ENCODE measurements at places on chromosomes 12 and 14.

DNA sequence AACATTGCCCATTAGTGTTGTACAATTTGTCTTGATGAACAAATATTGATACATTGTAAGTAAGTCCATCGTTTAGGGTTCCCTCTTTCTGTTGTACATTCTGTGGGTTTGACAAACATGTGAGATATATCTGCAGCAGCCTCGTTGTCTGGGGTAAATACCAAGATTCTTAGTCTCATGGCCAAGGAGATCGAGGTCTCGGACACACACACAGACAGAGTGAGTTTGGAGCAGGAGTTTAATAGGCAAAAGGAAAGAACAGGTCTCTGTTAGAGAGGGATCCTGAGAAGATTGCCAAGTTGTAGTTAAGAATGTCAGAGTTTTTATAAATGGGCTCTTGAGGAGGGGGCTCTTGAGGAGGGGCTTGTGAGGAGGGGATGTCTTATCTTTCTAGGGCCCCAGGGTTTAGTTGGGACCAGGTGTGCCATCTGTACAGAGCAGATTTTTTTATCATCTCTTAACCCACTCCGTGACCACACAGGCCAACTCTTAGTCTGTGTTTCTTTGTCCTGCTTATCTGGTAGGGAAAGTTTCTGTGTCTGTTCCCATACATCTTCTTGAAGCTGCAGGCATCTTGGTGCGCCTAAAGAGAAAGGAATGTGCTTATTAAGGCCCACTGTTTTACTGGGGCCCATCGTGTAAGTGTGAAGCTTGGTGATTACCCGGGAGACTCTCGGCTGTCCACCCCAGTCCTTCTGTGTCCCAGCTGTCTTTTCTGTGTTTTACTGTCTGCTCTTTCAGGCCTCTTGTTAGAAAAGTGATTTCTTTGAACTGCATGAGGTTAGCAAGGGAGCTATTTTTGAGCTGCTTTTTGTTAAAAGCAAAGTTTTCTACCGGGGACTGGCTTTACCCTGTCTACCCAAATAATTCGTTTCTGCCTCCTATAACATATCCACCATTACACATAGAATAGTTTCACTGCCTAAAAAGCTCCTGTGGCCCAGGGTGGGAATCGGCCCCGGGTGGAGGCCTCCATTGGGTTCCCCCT, 22.4 kb upstream of the CLEC2D start:
- no peak for DNase-seq

DNA sequence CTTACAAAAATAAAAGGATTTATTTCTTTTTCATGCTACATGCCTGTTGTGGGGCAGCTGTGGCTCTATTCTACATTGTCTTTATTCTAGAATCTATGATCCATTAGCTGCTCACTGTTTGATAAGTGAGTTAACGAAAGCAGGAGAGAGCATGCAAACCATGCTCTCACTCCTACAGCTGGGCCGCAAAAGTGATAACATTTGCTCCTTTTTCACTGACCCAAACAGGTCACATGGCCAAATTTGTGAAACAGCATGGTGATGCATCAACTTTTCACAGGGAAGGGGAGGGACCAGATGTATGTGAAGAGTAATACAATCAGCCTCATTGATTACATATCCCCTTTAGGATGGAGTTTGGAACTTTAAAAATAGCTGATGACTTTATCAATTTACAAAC, 456.9 kb upstream of the SYT1 start:
- DNase-seq: no peak

GRCh38 chr12:51926718-51927117, 19.4 kb downstream of the ACVRL1 start:
- peak; percentile 28 for DNase-seq

GRCh38 chr12:49368240-49368600, 958 bp downstream of the SPATS2 start:
- no peak for DNase-seq

- no peak for DNase-seq
Measured at GRCh38 chr12:28618772-28619171, 428.5 kb downstream of the CCDC91 start.

DNA sequence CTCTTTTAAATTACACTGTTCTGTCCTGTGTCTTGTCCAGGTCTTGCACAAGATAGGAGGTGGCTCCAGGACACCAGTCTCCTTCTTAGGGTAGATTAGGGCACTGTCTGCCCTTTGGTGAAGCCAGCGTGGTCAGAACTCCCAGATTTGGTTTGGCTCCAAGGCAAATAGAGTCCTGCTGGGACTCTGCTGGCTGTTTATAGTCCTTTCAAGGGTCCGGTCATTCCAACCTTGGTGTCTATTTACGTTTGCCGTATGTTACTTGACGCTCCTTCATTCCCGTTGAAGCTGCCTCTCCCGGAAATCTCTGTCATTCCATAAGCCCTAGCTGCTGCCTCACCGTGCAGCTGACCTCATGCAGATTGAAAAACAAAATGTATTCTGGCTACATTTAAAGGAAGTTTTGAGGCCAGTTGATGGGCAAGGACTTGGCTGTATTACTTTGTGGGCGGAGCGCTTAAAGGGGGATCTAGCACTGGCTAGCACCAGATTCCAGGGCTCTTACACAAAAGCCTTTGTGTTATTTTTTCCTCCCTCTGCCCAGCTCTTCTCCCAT, 180.6 kb downstream of the AKAP6 start:
- DNase-seq: no peak

DNA sequence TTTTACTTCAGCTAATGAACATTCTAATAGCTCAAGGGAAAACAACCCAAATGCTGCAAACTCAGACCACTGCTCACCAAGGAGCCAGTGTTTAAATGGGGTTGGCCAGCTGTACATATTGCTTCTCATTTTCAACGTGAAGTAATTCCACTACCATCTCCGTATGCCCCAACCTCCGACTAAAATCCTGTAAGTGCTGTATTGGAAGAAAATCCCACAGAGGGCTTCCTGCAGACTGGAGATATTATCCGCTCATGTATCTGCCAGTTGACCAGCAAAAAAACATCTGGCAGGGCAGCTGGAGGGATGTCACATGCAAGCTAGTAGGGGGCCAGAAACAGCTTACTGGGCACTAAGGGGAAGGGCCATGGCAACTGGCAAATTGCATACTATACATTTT, 485.0 kb downstream of the SNAPC1 start:
- no peak for DNase-seq

GRCh38 chr12:14948672-14949071, 10.3 kb upstream of the ERP27 start:
- no peak for DNase-seq

DNA sequence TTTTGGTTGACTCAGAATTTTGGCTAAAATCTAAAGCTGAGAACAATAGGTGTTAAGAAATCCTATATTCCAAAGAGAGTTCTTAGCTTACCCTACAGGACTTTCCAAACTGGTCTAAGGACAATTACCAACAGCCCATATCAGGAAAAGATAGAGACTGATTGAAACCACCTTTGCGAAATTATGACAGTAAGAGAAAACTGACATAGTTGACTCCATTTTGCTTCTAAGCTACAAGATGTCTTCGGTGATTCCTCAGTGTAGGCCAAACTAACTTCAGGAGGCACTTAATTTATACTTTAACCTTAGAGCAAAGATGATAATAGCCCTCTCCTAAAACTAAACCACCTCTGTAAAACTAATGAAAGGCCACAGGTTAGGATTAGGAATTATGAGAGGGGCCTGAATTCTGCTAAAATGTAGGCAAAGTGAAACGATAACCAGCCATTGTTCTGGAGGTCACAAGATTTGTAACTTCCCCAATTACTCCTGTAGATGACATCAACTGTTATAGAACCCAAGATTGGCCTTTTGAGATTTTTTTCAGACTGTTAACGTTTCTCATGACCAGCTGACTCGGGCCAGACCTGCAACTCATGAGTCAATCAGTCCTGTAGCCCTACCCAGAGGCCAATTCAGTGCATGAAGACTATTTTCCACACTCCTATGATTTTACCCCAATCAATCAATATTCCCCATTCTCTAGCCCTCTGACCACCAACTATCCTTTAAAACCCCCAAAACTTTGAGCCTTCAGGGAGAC, 43.0 kb downstream of the KLRG1 start:
- DNase-seq: no peak

GRCh38 chr12:124310178-124310577, 15.3 kb downstream of the RFLNA start:
- DNase-seq: no peak

DNA sequence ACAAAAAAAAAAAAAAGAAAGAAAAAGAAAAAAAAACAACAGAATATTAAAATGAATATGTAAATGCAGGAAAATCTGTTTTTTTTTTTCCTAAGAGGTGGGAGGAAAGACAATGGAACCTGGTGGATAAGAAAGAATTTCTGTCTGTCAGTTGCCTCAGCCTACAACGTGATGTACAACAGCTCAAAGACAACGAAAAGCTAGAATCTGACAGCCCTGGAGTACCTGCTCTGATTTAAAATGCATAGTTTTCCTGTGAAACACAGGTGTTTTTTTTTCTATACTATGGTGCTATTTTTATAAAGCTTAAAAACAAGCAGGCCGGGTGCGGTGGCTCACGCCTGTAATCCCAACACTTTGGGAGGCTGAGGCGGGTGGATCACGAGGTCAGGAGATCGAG, 30.0 kb upstream of the ULK1 start:
- no peak for DNase-seq

GRCh38 chr14:43005807-43006206, 1399.1 kb downstream of the LRFN5 start:
- DNase-seq: no peak

DNA sequence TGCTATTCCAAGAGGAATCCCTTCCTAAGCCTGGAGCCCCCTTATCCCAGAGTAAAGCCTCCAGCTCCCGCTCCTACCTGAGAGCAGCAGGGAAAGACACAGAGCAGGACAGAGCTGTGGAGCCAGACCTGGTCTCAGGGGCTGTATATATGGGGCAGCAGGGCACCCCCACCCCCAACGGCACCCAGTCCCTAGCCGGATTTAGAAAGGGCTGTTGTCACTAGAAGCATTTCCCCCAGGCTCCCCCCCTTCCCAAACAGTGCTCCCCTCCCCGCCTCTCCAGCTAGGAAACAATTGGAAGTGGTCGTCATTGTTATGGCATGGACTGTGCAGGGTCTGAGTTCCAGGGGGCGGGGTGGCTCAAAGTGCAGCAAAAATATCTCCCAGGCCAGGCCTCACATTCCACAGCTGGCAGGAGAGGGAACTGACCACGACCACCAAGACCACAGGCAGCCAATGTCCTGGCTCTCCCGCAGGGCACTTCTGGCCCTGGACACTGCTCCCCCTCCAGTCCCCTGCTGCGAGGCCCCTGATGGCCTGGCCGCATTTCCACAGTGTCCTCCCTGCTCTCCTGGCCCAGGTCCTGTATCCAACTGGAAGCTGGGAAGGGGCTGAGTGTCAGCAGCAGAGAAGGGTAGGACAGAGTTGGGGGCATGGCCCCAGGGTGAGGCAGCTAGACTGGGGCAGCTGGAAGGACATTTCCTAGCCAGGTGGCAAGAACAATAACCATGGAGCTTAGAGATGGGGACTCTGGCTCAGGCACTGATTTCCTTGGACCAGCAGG, at the start of gene MYH7:
TSS of gene MYH7 (minus strand) at position 118 of the 784 bp plus-strand sequence. CDS start 1,928 bp downstream, outside the sequence.
- no peak for DNase-seq

DNA sequence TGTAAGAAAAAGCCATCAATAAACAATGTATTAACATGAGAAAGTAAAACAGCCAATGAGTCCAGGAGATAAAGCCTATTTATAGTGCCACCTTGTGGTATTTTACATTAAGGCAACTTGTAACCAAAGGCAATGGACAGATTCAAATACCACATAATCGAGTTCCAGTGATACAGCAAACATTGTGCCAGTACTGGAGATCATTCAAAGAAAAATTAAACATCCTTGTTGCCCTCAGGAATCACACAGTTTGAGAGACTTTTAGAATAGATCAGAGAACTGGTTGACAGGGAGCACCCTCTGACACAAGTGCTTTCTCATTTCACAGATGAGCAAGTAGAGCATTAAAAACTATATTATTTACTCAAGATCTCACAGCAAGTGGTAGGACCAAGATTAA, 98.1 kb downstream of the DDHD1 start:
- no peak for DNase-seq

GRCh38 chr14:106141242-106142220, 615.1 kb downstream of the TMEM121 start:
- DNase-seq: peak; percentile 29

DNA sequence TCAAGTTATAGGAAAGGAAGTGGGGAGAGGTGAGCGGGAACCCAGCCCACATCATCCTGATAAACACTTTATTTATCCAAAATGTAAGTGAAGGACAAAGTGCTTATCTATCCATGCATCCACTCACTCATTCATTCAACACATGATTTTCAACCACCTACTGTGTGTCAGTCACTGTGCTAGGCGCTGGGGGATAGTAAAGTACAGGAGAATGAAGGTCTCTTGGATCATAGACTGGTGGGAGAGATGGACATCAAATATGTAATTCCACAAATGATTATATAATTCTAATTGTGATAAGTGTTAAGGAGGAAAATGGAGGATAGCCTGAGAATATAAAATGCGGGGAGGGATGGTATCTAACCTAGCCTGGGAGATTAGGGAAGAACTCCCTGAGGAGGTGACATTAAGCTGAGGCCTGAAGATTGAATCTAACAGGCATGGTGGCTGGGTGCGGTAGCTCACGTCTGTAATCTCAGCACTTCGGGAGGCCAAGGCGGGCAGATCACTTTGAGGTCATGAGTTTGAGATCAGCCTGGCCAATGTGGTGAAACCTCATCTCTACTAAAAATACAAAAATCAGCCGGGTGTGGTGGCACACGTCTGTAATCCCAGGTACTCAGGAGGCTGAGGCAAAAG, 41.3 kb upstream of the CHST11 start:
- no peak for DNase-seq

- no peak for DNase-seq
Measured at GRCh38 chr12:71626098-71626497, 37.5 kb downstream of the ZFC3H1 start.

DNA sequence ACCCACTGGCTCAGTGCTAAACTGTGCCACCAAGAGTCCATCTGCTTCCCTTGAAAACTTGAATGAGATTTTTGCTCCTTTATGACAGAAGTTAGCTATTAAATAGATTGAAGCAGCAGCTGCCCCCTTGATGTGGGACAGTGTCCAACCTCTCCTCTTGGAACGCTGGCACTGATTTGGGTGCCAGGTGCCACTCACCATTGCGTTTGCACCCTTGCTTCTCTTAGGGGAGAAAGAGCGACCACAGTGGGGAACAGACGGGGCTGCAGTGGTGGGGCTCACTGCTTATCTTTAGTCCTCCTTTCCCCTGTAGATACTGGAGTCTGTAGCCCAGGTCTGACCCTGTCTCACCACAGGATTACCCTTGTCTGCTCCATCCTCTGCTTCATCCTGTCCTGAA, 9.4 kb downstream of the EP400 start:
- no peak for DNase-seq

- DNase-seq: no peak
Measured at GRCh38 chr12:119128527-119128926, 50.2 kb upstream of the HSPB8 start.
